Activated CD8-positive, alpha-beta T cell treated with anti-CD3 and anti-CD28 coated beads, Interleukin-2, amount 10 ng/mL, durations not matched to agents 7 days and 5 days (primary cell): ENCODE measurements at places on chromosomes 5 and 9.
A peak's percentile ranks its signal among the peaks of the same experiment; 100 is the strongest.

DNA sequence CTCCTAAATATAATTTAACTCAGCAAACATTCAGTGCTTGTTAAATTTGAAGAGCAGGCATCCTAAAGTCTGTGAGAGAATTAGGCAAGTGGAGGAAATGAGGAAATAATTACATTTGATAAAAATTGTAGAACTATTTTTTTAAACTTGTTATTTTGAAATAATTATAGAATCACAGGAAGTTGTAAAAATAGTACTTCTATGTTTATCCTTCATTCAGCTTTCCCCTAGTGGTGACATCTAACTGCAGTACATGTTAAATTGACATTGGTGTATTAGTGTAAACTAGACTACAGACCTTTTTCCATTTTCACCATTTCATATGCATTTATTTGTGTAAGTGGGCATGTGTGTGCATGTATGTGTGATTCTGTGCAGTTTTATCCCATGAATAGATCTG, 51.6 kb downstream of the F2RL2 start:
- DNase-seq, result no peak

- no peak for DNase-seq
Measured at GRCh38 chr5:17477573-17478265, 20.3 kb upstream of the TAF11L2 start.

DNA sequence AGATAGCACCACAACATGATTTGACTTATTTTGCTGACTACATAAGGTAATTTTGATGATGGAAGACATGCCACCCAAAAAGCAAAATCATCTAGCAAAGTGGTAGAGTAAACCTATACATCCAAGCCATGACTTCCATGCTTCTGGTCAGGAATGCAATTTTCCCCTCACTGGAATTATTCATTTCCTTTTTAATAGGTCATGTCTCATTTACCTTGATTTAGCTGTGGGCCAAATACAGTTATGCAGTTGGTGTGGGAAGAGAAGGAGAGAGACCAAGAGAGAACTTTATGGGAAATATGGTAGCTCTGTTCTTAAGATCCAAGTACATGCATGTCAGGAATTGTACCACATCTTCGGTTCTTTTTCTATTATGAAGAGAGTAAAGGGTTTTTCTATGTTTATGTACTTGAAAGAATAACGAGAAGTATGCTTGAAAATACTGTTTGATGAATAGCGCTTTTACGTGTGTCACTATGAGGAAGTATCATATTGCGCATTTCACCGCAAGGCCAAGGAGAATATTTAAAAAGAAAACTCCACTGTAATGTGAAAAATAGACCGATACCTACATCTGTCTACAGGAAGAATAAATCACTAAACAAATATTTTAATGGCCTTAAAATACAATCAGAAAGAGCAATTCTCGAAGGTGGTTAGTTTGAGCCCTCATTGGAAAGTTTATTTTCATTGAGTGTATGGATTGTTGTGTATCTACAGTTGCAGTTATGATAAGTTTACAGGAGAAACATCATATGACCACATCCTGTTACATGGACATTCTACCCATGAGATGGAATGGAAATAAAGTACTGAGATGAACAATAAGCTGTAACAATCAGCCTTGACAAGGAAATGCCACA, 134.0 kb downstream of the FOXD1 start:
- DNase-seq, result no peak

DNA sequence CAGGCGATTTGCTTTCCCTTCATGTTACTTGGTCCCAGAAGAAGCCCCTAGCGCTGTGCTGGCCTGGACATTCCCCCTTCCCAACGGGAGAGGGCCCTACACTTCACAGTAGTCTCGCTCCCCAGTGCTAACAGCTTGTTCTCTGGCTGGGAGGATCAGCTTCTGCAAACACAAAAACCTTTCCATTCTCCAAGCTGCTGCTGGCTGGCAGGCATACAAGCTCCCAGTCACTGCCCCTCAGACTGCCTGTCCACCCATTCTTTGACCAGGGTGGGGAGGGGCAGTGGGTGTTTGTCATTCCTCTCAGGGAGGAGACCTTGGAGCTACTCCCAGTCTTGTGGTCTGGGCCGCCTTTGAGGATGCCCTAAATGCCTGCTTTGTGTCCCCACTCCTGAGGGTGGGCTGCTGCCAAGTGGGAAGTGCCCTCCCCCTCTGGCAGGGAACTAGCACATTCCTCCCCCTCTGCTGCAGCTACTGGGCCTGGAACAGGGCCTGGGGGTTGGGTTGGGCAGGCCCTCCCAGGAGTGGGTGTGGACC, 20.8 kb downstream of the ENHO start:
- DNase-seq, result no peak

DNA sequence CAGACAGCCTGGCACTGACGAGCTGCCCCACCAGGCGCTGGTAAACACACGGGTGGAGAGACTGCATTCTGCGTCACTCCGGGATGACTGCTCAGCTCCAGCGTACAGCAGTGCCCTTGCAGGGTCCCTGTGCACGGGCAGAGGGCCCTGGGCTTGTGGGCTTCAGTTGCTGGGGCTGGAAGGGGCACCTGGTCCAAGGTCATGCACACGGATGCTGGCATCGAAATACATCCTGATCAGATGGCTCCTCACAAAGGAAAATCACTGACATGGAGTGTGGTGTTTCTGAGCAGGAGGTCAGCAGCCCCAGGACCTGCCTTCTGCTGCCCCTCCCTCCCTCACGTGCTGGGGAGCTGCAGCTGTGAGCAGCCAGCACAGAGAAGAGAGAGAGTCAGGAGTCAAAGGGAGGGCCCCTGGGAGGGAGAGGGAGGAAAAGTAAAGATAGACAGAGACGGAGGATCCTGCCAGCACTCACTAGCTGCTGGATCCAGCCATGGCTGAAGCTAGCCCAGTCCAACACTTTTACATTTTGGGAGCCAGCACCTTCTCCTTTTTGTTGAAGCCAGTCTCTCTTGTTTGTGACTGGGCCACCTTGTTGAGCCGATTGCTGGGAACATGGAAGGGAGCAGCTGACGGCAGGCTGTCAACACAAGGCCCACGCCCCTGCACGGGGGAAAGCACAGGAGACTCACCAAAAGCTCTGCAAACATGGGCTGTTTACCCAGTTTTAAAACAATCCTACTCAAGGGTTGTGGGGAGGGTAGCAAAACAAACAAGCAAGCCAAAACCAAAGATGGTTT, 166.5 kb upstream of the PHYKPL start:
- DNase-seq, result no peak

- DNase-seq, result no peak
Measured at GRCh38 chr5:176890455-176891330, 8.5 kb downstream of the HK3 start.

GRCh38 chr9:89410641-89411350, 87.1 kb downstream of the SEMA4D start:
- DNase-seq, result no peak

GRCh38 chr9:122940454-122940748, 419 bp upstream of the RABGAP1 start:
- no peak for DNase-seq

DNA sequence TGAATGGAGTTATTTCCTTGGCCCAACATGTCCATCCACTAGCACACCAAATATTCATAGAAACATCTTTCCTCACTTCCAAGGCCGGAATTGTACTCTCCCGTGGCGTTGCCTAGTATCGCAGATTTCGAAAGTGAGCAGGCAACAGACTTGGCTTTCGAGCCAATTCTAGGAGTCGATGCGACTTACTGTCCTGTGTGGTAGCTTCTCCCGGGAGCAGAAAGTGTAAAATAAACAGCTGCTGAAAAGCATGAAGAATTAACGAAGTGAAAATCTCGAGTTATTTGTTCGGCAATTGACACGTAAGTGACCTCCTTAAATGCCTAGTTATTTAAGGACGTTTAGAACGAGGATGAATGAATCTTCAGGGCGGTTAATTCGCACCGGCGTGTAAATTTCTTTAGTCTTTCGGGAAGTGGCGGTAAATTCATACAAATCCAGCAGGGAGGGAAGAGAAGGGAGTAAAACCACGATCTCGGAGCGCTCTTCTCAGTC, 449 bp upstream of the PCSK5 start:
- peak; percentile 39 for DNase-seq

GRCh38 chr9:5643005-5643624, 14.2 kb downstream of the RIC1 start:
- DNase-seq, result no peak

- DNase-seq, result no peak
Measured at GRCh38 chr5:176319827-176320554, 41.6 kb downstream of the KIAA1191 start.

DNA sequence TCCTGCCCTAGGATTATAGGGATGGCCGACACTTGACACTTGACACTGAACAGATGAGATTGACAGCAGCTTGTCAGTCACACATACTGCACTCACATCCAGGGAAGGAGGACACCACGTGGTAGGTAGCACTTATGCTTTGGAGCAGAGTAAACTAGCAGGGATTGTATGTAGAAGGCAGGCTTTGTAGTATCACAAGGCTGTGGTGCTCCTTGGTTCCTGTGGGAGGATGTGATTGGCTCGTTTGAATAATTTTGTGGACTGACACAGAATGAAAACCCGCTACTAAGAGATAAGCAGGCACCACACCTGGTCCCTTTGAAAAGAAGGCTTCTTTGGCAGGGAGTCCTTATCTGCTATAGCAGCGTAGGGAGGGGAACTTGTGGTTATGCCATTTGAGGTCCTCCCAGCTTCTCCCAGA, 63.6 kb upstream of the IL12B start:
- no peak for DNase-seq
